Femur (tissue), 1 donor: ENCODE measurements at places on chromosomes 3 and 15.

GRCh38 chr3:3683261-3683660 is 116.0 kb upstream of the LRRN1 start:
- no peak for DNase-seq

GRCh38 chr15:24761704-24762302 is 86.2 kb downstream of the NPAP1 start:
- no peak for DNase-seq

DNA sequence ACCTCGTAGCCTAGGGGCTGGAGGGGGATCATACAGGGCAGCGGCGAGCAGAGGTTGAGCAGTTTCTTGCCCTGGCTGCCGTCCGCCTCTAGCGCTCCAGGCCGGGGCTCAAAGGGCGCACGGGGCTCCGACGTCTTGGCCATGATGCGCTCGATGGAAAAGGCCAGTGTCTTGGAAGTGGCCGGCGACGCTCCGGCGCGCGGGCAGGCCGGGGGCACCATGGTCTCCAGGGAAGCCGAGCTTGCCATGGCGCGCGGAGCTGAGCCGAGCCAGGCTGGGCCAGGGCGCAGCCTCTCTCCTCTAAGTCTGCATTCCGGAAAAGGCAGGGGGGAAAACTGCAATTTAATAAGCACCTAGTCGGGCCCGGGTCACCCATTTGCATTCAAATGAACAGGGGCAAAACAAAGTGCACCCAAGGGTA is 719 bp downstream of the FEZF2 start:
- no peak for DNase-seq

DNA sequence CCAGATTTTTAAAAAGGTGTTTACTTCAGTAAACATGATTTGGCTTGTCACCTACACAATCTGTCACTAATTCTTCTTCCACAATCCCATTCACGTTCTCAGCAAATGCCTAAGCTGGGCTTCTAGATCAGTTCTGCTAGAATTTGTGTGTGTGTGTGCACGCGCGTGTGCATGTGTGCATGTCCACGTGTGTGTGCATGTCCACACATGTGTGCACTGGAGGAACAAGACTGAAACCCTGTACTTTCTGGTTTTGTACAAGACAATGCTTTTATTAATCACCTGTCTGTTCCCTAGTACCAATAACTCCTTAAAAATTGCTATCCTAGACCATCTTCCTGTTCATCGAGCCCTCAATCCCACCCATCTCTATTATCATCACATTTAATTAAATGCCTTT is 229.2 kb downstream of the KCNMB2 start:
- DNase-seq: no peak

- no peak for DNase-seq
Measured at GRCh38 chr15:95975212-95975611, 355.3 kb upstream of the NR2F2 start.

GRCh38 chr15:91496754-91497691 is 356.5 kb upstream of the SLCO3A1 start:
- DNase-seq: no peak

- no peak for DNase-seq
Measured at GRCh38 chr3:96192966-96193550, 621.3 kb upstream of the EPHA6 start.

GRCh38 chr3:125146626-125147490 is 65.7 kb downstream of the SLC12A8 start:
- DNase-seq: no peak

DNA sequence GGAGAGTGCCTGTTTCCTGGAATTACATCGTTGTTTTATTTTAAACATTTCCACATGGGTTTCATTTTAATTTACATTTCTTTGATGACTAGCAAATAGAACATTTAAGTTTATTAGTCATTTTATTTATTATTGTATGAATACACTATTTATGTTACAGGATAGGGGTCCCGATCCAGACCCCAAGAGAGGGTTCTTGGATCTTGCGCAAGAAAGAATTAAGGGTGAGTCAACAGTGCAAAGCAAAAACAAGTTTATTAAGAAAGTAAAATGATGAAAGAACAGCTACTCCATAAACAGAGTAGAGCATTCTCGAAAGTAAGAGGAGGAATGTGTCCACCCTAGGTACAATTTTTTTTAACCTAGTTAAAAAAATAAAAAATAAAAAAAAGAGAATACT is 539.5 kb downstream of the NAALADL2 start:
- no peak for DNase-seq
